Suppressor macrophage treated with lipopolysaccharide for 4 hours (primary cell): ENCODE measurements at places on chromosomes 3 and 15.

- DNase-seq = no peak
Observed at GRCh38 chr15:36598529-36599177, 19.2 kb downstream of the CDIN1 start.

- peak; percentile 67 for DNase-seq
Observed at GRCh38 chr3:101813817-101814440, 34.9 kb downstream of the NXPE3 start.

DNA sequence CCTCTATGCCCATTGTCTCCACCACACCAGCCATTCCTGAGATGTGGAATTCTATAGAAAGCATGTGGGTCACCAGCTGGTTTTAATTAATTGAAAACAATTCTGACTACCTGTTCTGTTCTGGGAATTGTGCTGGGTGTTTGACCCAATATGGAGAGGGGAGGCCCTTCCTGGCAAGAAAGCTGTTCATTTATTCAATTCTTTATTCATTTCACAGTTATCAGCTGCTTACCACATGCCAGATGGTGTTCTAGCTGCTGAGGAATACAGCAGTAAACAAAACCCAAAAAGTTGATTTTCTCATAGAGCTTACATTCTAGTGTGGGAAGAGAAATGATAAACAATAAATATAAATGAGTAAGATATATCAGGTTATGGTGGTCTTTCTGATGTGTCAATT lies 296.1 kb upstream of the RASGRP1 start:
- no peak for DNase-seq

DNA sequence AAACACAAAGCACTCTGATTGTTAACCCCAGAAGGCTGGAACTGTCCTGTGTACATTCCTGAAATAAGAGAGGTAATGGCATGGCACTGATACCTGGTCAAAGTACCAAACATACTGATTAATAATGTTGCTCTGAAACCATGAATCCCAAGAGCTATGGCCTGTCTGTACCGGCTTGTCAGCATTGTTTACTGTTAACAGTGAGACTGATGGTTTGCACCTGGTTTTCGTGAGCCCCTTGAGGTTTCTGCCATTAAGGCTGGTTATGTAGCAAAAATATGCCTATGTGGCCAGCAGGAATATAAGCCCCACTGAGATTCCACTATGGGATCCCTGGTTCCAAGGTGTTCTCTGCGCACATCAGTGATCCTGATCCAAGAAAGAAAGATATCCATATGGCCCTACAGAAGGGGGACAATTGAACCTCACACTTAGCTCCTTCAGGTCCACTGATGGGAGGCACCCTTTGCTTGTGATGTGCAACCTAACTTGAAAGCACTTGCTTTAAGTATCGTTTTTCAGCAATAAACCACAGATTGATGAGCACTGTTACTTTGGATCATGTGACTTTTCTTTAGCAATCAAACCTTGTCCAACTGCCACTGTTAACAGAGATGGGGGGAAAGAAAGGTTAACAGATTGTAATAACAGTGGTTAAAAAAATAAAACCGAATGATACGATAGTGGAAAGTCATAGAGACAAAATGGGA lies 65.2 kb downstream of the TBL1XR1 start:
- DNase-seq = no peak

DNA sequence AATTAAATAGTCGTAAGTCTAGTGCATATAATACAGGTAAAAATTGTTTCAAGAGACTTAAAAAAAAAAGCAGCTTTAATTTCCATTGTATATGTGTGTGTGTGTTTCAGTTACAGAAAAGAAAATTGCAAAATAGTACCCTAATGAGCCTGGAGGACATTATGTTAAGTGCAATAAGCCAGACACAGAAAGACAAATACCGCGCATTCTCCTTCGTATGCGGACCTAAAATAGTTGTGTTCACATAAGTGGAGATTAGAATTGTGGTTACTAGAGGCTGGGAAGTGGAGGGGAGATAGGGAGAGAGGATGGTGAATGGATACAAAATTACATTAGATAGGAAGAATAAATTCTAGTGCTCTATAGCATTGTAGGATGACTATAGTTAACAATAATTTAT lies 3.6 kb downstream of the MESD start:
- DNase-seq = no peak

- DNase-seq = no peak
Observed at GRCh38 chr15:77030928-77031375, 36.0 kb downstream of the PSTPIP1 start.

DNA sequence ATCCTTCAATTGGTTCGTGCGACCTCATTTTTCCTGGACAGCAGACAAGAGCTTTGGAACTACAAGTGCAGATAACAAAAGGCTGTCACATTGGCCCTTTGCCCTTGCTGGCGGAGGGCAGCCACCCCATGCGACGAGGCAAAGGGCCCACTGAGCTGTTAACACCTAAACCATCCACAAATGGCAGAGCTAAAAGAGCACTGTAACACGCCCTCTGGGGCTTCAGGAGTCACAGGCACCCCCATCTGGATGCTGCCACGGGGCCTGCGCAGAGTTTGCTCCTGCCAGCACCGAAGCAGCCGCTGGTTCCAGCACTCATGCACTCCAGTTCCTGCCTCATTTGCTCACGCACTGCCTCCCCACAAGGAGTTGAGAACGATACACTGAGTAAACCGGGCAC lies 524.9 kb downstream of the ZNF385D start:
- no peak for DNase-seq

GRCh38 chr15:20646529-20647142 lies 105.0 kb upstream of the GOLGA6L6 start:
- no peak for DNase-seq

- DNase-seq = peak; percentile 2
Observed at GRCh38 chr15:95024351-95024750, 793.0 kb downstream of the MCTP2 start.

DNA sequence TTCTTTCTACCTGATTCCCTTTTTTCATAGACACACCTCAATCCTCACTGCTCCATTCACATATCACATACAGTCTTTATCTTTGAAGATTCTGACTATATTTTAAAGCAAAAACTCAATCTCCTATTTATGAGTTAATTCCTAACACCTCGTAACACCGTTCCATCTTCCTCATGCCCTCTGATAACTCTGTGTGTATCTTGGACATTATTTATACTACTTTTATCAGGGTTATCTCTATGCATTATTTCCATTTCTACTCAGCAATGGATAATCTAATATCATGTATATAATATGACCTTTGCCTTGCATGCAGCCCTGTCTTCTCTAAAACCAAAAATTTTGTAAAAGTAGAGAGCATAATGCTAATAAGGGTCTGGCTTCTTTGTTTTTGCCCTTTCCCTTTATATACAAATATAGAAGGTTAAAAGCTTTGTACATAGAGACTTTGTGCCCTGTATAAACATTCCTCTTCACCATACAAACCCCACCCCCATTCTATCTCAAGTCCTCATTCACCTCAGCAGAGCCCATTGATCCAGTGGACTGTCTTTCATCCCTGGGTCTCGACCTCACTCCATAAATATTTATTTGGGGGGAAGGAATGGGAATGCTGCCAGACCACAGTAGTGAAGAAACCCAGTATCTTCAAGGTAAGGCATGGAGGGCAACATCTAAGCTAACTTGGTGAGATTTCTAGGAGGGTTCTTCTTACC lies 21.8 kb downstream of the TRIM42 start:
- no peak for DNase-seq

- no peak for DNase-seq
Observed at GRCh38 chr15:28022181-28022580, 76.9 kb downstream of the OCA2 start.

DNA sequence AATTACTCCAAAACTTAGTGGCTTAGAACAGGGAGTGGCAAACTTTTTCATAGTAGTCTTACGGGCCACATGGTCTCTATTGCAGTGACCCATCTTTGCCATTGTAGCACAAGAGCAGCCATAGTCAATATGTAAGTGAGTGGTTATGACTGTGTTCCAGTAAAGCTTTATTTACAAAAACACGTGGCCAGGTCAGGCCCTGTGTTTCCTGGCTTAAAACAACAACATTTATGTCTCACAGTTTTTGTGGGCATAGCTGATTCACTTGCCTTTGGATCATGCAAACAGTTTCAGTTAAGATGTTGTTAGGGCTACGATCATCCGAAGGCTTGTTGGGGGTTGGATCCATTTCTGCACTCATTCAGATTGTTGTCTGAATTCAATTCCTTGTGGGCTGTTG lies 103.8 kb downstream of the CHCHD6 start:
- no peak for DNase-seq

DNA sequence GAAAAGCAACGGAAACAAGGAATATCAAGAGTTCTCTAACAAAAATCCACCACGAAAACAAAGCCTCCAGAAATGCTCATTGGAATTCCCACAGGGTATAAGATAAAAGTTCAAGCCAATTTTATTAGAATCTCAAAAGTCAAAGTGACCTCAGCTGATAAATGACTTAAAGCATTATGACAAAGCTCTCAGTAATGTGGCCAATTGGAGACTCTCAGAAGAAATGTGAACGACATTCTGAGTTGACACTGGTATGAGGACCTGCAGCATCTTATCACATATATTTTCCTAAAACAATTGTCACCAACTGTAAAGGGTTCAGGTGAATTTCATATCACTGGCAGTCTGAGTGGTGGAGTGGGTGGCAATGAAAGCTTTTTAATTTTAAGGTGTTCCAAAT lies 199.1 kb downstream of the FOXP1 start:
- no peak for DNase-seq

- DNase-seq = no peak
Observed at GRCh38 chr15:56758770-56759449, 25.6 kb upstream of the ZNF280D start.

DNA sequence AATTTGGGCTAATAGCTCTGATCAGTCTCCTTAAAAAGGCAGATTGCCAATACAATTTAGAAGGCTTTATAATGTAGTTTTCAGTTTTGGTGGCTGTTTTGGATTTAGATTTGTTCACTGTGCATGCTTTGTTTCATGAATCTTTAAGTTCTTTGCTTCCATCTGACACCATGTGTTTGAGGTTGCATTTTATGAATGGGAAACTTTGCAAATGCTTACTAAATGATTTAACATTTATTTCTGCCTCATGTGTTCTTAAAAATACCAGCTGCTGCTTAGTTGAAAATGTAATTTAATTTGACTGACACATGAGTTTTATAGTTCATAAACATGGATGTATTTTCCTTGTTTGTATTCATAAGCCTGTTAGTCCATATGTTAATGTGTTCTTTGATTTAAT lies 78.6 kb downstream of the RNF13 start:
- DNase-seq = no peak

DNA sequence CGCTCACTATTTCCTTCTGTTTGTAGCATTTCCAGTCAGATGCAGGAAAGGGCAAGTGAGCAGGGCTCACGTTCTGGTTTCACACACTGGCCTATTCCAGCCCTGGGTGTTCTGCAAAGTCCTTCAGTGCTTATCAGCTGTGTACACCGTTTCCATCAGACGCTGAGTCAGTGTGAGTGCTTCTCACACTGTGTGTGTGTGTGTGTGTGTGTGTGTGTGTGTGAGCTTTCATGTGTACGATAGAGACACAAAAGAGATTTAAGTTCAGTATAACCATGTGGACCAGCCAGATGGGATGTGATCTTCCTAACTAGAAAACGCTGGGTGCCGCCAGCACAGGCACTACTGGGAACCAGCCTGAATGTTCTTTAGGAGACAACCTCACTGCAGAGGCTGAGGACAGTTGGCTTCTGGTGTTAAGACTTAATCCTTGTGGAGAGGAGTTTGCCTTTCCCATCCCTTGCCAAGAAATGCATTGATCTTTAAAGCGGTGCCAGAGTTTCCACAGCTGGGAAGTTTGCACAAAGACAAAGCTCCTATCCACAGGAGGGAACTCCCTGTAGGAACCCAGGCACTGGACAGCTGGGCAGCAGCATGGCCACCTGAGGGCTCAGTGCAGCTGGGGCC lies 3.9 kb upstream of the CHSY1 start:
- DNase-seq = peak; percentile 28

DNA sequence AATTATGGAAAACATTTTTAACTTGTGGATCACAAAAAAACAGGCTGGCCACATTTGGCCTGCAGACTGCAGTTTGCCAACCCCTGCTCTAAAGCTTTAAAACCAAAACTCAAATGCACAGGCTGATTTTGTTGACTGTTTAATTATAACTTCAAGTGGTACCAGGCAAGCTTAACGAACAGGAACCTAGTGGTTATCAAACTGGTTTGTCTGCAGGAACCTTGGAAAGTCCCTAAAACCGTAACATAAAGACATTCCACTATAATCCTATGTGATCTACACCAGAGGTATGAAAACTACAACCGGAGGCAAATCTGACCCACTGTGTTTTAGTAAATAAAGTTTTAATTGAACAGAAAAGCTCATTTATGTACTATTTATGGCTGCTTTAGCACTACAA lies 52.4 kb downstream of the TBL1XR1 start:
- peak; percentile 31 for DNase-seq

DNA sequence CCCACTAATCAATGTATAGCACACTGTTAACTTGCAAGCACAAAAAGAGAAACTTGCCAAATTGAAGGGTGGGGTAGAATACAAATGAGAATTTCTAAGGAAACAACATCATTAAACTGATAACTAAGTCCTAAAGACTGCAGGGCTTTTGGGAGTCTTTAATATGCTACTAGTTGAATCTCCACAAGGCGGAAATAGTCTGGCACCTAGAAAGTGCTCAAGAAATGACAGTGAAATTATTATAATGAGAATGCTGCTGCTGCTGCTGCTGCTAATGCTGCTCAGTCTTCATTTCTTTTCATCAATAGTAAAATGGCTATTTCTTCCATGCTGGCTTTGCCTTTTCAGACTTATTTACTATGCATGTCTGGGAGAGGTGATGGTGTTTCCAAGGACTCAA lies 91.8 kb downstream of the BTD start:
- DNase-seq = no peak

- DNase-seq = peak; percentile 18
Observed at GRCh38 chr3:171428321-171428787, 31.9 kb downstream of the TNIK start.

- no peak for DNase-seq
Observed at GRCh38 chr3:23834082-23834870, 28.5 kb downstream of the UBE2E1 start.

DNA sequence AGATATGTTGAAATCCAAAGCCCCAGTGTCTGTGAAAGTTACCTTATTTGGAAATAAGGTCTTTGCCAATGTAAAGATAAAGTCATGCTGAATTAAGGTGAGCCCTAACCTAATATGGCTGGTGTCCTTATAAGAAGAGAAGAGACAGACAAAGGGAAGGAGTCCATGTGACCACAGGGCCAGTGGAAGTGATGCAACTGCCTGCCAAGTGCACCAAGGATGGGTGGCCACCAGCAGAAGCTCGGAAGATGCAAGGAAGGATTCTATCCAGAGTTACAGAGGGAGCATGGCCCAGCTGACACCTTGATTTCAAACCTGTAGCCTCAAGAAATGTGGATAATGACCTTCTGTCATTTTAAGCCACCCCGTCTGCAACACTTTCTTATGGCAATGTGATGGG lies 35.3 kb upstream of the PGPEP1L start:
- no peak for DNase-seq

DNA sequence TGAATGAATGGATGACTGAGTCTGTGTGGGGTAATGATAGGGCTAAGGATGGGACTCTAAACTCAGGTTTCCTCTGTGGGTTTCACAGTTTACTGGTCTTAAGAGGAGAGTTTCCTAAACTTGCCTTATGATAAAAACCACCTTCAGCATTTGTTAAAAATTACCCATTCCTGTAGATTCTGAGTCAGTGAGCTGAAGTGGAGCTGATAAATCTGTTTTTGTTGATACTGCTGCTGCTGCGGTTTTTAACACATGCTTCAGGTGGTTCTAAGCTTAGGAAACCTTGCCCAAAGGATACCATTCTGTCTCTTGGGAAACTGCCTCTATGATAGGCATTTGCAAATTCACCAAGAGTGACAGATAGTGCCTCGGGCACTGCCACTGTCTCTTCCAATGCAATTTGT lies 52.6 kb downstream of the MECOM start:
- no peak for DNase-seq
